ENCODE measurements at places on chromosomes 2 and 18.

DNA sequence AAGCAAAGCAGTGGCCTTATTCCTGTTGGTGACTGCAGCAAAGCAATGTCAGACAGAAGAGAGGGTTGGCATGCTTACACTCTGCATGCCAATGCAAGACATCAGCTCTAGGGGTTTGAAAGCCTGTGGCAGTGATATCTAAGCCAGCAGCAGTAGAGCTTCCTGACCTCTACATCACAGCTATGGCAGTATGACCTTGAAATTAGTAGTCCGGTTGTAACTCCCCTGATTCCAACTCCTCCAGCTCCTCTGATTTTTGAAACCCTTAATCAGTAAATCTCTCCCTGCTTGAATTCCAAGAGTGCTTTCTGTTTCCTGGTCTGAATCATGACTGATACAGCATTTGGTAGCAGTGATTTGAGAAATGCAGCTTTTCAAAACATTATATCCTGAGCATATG lies 60.0 kb upstream of the LRP1B start:
- DNase-seq, result no peak

GRCh38 chr2:237600205-237600846 lies 9.8 kb upstream of the RAB17 start:
- no peak for DNase-seq

- DNase-seq, result no peak
Observed at GRCh38 chr2:219832904-219833303, 205.5 kb downstream of the SLC4A3 start.

DNA sequence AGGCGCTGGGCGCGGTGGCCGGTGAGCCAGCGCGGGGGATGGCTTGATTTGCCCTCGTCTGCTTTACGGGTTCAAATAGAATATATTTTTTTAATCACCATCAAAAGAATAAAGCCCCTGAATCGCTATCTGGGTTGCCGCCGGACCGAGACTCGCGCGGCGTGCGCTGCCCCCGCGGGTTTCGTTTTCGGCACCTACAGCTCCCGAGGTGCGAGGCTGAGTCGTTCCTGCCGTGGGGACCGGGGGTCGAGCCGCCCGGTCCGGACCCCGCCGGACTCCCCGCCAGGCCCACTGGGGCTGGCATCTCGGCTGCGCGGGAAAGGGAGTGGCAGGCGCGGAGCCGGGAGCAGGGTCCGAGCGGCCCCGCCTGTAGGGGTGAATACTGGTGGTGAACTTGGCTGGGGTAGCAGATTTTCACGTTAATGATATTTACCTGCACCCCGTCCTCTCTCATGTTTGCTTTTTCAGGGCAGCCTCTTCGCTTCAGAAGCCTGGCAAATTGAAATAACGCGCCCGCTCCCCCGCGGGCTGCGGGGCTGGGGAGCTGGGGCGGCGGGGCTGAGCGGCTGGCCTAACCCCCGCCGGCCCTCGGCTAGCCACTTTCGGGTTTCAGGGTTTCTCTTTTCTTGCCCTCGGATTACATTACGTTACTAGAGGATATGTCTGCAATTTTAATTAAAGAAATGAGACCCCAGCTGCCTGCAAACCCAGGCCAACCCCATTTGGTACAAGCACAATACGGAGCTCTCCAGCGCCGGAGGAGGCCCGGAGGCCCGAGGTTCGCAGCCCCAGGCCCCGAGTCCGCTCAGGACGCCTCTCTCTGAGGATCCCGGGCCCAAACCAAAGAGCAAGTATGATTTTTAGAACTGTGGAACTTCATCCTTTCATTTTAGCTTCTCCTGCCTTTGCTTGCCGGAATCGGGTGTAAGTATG lies 1.7 kb upstream of the CELF4 start:
- no peak for DNase-seq

DNA sequence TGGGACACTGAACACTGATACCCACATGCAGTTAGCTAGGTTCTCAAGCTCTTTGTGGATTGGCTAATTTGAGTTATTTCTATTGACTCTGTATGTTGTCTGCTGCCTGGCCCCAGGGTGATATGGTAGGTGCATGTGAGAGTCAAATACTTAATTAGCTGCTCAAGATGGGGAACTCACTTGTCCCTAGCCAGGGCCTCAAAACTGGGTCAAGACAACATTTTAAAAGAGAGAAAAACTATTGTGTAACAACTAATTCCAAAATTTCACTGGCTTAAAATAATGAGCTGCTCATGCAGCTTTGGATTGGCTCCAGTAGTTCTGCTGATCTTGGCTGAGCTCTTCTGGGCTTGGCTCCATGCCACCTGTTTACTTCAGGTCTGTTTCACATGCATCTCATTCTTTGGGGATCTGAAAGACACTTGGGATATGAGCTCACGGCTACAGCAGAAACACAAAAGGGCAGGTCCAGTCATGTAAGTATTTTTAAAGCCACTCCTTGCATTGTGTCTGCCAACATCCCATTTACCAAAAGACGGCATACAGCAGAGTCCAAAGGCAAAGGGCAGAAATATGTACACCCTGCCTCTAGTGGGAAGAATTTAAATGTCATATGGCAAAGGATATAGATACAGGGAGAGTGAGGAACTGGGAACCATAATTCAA lies 716.8 kb downstream of the SUCLG1 start:
- DNase-seq, result no peak

GRCh38 chr2:128344101-128344500 lies 25.4 kb upstream of the HS6ST1 start:
- no peak for DNase-seq

Measured in bone marrow (tissue), 2 donors.